Articular chondrocyte of knee joint (primary cell): ENCODE measurements at places on chromosomes 7 and 10. TPM values are rescaled to one million over a fixed set of nuclear protein-coding genes. Genes with fewer than 3 reads are reported as not detected.

UTF1 gene
- total RNA-seq: not detected in 2 replicates

AKR1C1 gene
- total RNA-seq: 196 and 264 TPM in 2 replicates

GRID1 gene
- not detected in 2 replicates for total RNA-seq

CCDC201 gene
- not detected in 2 replicates for total RNA-seq

RADIL gene
- 1.0 and 1.6 TPM in 2 replicates for total RNA-seq
